Thoracic aorta (tissue), 2 donors: ENCODE measurements at places on chromosomes 2 and 18. TPM values are rescaled to one million over a fixed set of nuclear protein-coding genes. Genes with fewer than 3 reads are reported as not detected.

DNA sequence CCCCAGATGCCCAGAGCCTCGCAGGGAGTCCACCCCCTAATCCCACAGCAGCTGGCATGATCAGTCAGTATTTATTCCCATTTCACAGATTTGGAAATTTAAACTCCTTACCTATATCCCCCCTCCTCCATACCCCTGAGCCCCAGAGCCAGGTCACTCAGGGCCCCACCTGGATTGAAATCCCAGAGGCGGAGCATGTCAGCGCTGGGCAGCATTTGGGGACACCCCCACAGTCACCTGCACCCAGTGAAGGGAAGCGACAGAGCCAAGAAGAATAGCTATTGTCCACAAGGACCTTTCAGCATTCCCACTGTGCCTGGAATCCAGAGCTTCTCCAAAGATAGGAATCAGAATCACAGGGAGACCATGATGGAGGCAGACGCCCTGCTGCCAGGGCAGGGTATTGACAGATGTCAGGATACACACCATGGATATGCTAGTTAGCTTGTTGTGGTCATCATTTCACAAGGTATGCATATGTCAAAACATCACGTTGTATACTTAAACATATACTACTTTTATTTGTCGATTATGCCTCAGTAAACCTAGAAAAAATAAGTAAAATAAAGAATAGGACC, 968 bp upstream of the ASTL start:
- no peak for DNase-seq

Gene MEIS1
- 58.4 TPM for total RNA-seq

Gene TUBA4B
- total RNA-seq, result not detected

DNA sequence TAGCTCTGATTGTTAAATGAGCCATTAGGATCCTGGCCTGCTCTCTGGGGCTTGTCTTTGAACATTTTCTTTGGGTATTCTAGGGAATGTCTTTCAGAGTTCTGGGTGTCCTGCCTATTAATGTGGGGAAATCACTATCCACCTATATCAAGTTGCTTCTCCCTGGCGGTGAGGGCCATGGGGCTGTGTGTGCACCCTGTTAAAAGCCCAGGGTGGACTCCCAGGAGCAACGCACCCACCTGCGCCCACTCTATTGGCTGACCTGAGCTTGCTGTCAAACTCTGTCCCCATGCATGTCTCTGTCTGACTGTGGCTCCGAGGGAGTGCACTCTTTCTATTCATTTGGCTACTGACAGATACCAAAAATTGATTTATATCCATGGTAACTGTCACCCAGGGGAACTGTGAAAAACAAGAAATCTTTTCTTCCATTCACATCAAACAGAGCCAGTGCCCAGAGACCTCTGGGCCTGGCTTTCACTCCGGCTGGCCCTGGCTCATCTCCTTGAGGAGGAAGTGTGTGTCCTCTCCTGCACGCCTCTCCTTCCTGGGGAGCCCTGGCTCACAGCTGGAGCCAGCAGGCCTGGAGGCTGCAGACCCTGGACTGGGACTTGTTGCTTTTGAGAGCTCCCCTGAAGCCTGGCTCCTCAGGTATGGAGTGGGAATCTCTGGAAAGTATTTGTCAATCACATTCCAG, 10.5 kb upstream of the TOGARAM2 start:
- DNase-seq, result no peak
